ENCODE measurements at places on chromosomes 13 and 19.

DNA sequence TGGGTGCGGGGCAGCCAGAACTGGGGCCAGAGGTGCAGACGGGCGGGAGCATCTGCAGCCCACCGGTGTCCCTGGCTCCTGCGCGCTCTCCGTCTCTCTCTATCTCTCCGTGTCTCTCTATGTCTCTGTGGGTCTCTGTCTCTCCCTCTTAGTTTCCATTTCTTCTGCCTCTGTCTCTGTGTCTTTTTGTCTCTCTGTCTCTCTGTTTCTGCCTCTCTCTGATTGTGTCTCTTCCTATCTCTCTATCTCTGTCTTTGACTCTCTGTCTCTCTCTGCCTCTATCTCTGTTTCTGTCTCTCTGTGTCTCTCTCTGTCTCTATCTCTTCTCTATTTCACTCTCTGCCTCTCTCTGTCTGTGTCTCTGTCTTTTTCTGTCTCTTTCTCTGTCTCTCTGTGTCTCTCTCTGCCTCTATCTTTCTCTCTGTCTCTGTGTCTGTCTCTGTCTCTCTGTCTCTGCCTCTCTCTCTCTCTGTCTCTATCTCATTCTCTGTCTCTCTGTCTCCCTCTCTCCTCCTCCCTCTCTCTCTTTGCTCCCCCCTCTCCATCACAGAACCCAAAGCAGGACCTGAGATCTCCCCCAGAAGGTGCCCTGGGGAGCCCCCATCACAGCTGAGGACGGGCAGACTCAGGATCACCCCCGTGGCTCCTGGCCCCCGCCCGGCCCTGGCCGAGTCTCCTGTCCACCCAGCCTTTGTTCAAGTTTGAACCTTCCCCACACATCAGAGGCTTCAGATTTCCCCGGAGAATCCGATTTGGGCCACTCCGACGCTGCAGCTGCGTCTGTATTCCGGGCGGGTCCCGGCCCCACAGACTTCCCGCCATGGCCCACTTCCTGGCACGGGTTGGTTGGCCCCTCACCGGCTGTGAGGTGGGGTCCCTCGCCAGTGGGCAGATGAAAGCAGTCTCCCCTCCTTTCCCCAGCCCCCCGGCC is 48.6 kb upstream of the TCF3 start:
- no peak for DNase-seq

GRCh38 chr13:75904012-75904411 is 267.9 kb downstream of the LMO7 start:
- DNase-seq: no peak

DNA sequence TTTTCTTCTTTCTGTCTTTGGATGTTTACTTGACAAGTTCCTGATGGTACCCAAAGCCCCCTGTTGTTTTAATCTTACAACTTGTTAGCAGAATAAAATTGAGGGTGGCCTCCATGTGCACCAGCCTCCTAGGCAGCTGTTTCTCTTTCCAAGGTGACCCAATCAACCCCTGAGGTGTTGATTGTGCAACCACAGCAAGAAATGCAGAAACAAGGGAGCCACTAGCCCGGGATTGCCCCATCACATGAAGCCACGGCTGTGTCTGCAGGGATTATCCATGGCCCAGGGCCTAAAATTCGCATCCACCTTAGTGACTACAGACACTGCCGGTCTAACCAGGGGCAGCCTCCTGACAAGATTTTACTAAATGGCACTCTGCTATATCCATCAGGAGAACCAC is 14.4 kb downstream of the CEACAM4 start:
- DNase-seq: no peak

DNA sequence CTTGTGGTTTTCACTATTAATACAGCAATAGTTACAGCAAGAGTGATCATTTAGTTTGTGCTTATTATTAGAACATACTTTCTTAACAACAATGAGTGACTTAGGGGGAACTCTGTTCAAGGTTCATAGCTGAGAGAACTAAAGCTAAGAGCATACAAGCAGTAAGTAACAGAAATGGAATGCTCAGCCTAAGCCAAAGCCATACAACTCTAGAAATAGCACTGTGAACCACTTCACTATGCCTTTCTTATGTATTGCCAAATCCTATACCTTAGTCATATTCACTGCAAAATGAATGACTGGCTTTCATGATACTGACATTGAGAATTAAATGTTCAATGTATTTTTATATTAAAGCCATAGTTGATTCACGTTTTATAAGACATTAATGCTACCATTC is 599.7 kb upstream of the SLITRK1 start:
- no peak for DNase-seq

GRCh38 chr13:32347651-32348050 is 32.3 kb downstream of the BRCA2 start:
- no peak for DNase-seq

DNA sequence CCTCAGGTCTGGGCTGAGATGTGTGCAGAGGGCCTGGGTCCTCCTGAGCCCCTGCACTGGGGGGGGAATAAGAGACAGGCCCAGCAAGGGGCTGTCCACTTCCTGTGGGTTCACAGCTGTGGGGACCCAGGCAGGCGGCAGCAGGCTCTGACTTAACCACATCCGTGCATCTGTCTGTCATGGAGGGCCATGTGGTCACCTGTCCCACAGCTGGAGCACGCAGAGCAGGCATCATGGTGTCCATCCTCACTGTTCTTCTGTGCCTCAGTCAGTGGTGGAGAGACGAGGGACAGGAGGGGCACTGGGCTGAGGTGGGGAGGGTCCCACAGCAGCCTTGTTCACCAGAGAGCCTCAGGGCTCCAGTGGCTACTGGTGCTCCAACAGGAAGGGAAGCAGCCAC is 16.3 kb upstream of the KIR3DL3 start:
- no peak for DNase-seq

All from stimulated activated CD8-positive, alpha-beta memory T cell treated with anti-CD3 and anti-CD28 coated beads, Interleukin-4, amount 100 ng/mL, for 4 hours (primary cell).